Osteoblast (primary cell): ENCODE measurements at places on chromosomes 2 and 18.

GRCh38 chr2:22623620-22624019, 761.4 kb upstream of the KLHL29 start:
- DNase-seq = peak; percentile 2

DNA sequence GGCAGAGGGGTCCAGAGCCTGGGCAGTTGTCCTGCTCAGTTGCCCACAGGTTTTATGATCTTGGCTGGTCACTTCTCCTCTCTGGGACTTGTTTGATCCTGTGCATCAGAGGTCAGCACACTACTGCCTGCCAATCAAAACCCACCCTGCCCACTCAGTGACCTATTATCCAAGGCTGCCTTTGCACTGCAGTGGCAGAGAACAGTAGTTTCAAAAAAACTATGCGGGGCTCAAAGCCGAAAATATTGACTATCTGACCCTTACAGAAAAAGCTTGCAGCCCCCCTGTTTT, 218.2 kb downstream of the CYP26B1 start:
- no peak for DNase-seq

DNA sequence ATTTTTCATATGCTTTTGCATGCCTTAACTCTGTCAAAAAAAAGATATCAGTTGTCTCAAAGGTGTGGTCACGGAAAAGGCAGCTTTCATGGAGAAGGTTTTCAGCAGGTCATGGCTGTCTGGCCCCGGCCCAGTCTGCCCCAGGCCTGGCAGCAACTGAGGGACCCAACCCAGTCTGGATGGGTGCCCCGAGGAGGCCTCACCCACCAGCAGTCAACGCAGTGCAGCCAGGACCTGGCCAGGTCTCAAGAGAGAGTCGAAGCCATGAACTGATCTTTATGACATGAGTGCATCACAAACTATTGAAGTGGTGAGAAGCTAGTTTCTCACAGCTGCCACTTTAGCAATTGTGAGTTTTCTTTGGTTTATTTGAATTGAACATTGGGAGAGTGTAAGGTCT, 7.9 kb downstream of the TUBB6 start:
- DNase-seq = no peak

DNA sequence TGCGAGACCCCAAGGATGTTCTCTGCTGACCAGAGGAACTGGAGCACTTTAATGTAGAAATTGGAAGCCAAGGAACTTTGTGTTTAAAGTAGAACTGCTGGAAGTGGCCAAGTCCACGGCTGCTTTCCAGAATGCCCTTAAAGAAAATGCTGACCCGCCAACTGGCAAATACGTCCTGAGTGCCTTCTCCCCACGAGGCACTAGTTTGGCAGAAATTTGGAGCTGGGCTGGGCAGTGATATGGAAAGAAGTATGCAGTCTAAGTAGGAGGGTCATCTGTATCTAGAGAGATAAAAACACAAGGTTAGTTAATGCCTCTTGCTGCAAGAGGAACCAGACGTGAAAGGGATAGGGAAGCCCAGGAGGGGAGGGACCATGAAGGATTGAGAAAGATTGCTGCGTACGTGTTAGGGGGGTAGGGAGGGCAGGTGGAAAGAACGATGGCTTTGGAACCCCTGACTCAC, 59.3 kb upstream of the RFX8 start:
- no peak for DNase-seq

- DNase-seq = peak; percentile 23
Observed at GRCh38 chr2:20624884-20625485, 25.9 kb downstream of the HS1BP3 start.

GRCh38 chr2:120358734-120359465, 13.0 kb downstream of the INHBB start:
- DNase-seq = no peak

DNA sequence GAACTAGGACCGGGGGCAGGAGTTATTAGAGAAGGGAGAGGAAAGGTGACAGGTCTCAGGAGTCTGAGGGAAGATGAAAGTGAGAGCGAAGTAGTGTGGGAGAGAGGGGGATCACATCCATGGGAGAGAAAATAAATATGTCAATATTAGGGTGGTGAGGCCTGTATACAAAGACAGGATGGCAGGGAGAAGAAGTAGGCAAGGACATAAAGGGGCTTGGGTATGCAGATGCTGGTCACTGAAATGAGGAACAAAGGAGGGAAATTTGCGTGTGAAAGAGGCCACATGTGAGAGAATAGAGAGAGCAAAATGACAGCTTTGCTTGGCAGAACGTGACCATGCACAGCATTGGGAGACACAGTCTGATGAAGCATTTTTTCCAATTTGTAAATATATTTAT, 13.6 kb downstream of the METAP1D start:
- no peak for DNase-seq

- DNase-seq = no peak
Observed at GRCh38 chr2:64987956-64988419, 1.2 kb upstream of the SLC1A4 start.

- DNase-seq = no peak
Observed at GRCh38 chr2:7611750-7612149, 694.5 kb downstream of the RNF144A start.

DNA sequence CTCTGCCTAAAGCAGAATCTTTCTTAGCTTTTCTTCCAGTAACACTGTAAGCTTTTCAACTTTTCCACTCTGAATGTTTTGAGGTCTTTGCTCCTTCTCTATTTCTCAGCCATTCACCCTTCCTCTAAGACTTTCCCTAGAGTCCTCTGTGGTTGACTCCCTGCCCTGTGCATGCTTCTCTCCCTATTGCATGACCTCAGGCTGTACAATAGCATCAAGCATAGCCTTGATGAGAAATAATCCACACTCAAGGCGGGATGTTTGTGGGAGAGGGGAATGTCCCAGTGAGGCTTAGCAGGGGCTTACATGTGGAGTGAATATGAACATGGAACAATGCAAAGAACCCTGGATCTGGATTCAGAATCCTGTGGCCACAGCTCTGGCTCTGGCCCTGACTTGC, 48.4 kb upstream of the IGFBP5 start:
- DNase-seq = peak; percentile 45

GRCh38 chr18:59881728-59882656, 17.8 kb upstream of the PMAIP1 start:
- peak; percentile 73 for DNase-seq

- peak; percentile 87 for DNase-seq
Observed at GRCh38 chr2:10331027-10331701, 28.5 kb downstream of the HPCAL1 start.

GRCh38 chr2:127932199-127932876, 46.6 kb upstream of the AMMECR1L start:
- DNase-seq = peak; percentile 76

GRCh38 chr2:230956827-230957755, 32.0 kb upstream of the GPR55 start:
- peak; percentile 93 for DNase-seq

DNA sequence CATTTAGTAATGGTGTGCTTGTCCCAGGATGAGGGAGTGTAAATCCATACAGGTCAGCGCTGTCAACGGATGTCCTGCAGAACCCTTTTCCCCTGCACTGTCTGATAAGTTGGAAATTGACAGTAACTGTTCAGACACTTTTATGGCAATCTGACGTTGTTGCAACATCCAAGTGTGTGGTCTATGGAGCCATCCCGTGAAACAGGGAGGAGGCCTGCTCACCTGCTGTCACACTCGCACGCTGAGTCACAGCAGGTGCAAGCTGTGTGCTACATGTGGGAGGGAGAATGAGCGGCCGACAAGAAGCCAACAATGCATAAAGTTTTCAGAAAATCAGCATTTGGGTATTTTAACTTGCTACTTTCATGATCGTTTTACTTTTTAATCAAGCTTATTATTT, 43.7 kb upstream of the RMDN2 start:
- DNase-seq = no peak

GRCh38 chr18:60202708-60203107, 169.9 kb downstream of the MC4R start:
- DNase-seq = no peak

- DNase-seq = no peak
Observed at GRCh38 chr2:136327162-136327852, 209.4 kb upstream of the CXCR4 start.

DNA sequence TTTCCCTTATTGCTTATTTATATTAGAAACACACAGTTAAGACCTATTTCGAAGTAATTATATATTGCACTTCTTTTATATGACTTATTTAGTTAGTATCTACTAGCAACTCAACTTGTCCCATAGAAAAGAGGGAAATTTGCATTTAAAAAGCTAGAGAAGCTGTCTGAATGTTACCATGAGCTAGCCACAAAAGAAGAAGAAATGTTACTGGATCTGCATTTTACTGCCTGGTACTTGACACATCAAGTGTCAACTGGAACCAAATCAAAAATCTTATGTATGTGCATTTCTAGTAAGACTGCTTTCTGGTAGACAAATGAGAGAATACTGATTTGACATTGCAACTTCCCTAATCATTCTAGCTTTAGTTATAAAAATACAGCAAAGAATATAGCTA, 424.6 kb upstream of the VRK2 start:
- DNase-seq = no peak

GRCh38 chr2:165081276-165081675, 122.6 kb downstream of the SCN3A start:
- no peak for DNase-seq

DNA sequence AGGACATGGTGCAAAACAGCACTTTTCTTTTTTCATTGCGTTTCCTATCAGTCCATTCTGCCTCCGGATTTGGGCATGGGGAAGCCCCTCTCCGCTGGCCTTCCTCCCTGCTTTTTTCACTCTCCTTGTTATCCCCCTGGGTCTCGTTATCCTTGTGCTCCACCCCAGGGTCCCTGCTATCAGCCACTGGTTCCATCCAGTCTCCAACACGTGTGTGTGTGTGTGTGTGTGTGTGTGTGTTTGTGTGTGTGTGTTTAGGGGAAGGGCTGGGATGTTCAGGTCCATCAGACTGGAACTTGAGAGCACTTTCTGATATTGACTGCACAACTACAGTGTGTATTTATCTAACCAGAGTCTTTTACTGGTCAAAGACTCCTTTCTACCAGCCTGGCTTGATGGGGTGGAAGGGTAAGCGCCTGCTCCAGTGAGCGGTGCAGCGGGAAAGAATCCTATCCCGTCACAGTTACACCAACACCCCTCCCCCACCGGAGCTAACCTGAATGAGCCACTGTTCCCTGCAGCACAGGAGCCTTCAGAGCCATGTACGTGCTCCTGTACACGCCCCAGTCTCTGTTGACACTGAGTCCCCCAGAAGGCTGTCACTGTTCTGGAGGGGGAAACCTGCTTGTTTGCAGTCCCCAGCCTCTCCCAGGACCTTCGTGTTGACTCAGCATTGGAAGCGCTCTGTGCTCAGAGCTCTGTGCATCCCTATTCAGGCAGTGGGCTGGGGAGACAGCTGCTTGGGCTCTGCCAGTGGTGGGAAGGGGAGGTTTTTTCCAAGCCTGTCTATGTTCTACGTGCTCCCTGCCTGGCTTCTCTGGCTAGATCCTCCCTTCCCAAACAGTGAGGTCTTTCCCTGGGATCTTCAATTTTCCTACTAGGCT, 4.6 kb downstream of the INHA start:
- peak; percentile 73 for DNase-seq
